Vagina (tissue), 2 donors: ENCODE measurements at places on chromosomes 7 and 10.

DNA sequence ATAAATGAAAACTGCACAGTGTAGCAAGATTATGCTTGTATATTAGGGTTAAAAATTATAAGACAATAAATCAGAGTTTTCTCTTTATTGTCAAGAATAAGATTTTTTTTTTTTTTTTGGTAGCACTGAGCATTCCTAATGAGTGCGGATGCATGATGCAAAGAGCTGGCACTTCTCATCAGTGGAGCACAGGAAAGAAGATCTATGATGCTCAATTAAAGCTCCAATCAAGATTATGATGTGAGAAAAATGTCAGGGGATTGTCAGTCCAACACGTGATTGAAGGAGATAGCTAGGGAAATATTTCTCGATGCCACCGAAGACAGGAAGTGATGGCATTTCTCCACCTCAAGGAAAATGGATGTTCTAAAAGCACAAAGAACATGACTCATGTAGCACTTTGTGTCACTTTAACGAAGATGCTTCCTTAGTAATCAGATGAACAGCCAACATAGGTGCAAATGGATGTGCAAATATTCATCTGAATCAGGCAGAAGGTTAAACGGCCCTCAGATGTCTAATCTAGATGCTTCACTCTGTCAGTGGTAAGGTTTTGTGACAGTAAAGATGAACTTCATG is 240.9 kb downstream of the THSD7A start:
- no peak overlapping the region for H3K4me3 ChIP-seq
- no peak overlapping the region for H3K27ac ChIP-seq
- H3K36me3 ChIP-seq: no peaks in the 10 kb centered on the region
- no peaks in the 10 kb centered on the region for H3K4me1 ChIP-seq
- no peaks in the 10 kb centered on the region for H3K27me3 ChIP-seq

- no peaks in the 10 kb centered on the region for H3K36me3 ChIP-seq
- H3K4me3 ChIP-seq: no peak overlapping the region
- DNase-seq: no peak
- H3K27ac ChIP-seq: no peak overlapping the region
- H3K4me1 ChIP-seq: no peaks in the 10 kb centered on the region
- no peaks in the 10 kb centered on the region for H3K27me3 ChIP-seq
These were observed 32.9 kb upstream of the RAPGEF5 start for GRCh38 chr7:22389892-22390291.

- no peak for DNase-seq
- H3K4me1 ChIP-seq: no peaks in the 10 kb centered on the region
These were observed 268.9 kb downstream of the SLC25A13 start for GRCh38 chr7:96052860-96053470.

DNA sequence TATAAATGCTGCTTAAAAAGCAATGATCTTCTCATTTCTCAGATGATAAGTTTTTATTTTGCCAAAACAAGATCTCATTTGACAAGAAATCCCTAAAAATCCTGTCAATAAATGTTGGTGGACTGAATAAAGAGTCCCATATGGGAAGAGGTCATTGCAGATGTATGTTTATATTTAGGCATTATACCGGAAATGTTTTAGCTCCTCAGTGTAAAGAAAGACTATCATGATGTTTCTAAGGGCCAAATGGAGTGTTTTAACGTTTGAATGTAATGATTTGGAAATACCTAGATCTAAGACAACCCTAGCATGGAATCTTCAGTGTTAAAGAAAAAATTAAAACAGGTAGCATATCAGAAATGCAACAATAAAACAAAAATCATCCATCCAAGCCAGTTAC is 457.8 kb upstream of the NFE2L3 start:
- no peaks in the 10 kb centered on the region for H3K36me3 ChIP-seq
- no peaks in the 10 kb centered on the region for H3K4me1 ChIP-seq
- H3K4me3 ChIP-seq: no peak overlapping the region
- no peak overlapping the region for H3K27ac ChIP-seq
- H3K27me3 ChIP-seq: no peaks in the 10 kb centered on the region

DNA sequence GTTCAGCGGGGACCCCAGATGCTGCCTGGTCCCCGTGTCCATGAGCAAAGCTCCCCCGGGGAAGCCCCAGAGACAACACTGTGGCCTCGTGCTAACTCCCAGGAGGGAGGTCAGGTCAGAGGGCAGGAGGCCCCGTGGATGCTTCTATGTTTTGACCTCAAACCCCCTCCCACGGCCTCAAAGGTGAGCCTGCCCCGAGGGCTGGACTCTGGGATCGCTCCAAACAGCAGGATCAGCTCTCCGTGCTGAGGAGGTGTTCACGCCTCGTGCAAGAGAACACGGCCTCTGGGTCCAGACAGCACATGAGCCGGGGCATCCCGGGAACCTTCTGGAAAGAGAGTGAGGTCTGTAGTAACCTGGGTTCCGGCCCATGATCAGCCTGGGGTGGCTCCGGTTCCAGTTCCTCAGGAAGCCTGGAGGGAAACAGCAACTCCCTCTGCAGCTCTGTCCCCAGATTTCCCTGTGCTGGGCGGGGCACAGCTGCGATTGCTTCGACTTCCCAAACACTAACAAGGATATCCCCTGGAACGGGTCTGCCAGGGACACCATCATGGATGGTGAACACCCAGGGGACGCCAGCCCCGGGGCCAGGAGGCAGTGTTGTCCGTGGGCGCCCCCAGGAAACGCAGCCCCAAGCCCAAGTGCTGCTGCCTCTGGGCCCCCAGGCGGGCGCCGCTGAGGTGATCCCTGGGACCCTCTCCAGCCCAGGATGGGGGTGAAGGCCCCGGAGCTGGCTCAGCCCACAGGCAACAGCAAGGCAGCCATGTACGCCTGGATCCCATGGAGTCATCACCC is 18.0 kb upstream of the INPP5A start:
- H3K27me3 ChIP-seq: no peaks in the 10 kb centered on the region
- DNase-seq: no peak
- peaks cover 64% of the 10 kb centered on the region for H3K4me1 ChIP-seq

DNA sequence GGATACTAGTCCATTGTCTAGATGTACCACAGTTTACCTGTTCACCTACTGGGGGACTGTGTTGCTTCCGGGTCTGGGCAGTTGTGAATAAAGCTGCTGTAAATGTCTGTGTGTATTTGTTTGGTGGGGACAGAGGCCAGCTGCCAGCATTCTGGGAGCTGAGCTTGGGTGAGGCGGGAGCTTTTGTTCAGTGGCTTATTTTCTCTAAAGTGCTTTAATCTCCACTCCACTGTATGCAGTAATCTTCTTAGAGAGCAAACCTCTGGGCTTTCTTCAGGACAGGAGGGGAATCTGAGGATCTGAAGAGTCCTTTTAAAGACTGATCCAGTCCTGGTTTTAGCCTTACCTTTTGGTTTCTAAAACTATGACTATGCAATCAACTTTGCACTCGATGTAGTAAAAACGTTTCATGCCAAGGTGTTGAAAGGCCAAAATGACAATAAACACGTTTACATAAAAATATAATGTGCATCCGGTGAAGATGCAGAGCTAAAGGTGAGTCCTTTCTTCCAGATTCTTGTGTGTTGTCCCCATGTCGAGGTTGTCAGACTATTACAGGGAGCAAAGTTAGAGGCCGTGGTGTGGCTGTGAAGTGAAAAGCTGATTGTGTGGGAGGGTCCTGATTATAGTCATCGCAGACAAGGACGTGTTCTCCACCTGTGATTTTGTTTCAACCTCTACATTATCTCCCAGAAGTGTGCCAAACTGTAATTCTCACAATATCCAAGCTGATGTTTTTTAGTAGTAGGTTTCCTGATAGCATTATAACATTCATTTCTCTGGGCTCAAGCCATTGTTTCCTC is 279.8 kb downstream of the CAMK1D start:
- peaks cover 13% of the 10 kb centered on the region for H3K4me1 ChIP-seq
- no peak overlapping the region for H3K27ac ChIP-seq
- no peaks in the 10 kb centered on the region for H3K36me3 ChIP-seq
- DNase-seq: no peak
- no peaks in the 10 kb centered on the region for H3K27me3 ChIP-seq

DNA sequence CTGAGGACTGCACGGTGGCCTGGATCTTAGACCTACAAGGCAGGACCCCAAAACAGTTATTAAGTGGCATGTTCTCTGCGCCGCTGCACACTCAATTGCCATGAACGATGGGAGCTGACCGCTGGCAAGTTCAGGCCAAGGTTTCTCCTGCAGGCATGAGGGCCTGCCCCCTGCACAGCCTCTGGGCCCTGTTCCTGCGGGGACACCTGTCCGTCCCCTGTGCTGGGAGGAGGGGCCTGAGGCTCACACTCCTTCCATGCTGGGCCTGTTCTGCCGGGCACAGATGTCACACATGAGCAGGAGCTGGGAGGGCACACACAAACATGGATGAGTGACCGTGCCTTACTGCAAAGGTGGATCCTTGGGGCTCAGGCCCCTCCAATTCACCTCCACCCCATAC is 90.0 kb downstream of the PTPRN2 start:
- H3K36me3 ChIP-seq: no peaks in the 10 kb centered on the region
- DNase-seq: no peak
- no peaks in the 10 kb centered on the region for H3K4me1 ChIP-seq
- H3K4me3 ChIP-seq: no peak overlapping the region

DNA sequence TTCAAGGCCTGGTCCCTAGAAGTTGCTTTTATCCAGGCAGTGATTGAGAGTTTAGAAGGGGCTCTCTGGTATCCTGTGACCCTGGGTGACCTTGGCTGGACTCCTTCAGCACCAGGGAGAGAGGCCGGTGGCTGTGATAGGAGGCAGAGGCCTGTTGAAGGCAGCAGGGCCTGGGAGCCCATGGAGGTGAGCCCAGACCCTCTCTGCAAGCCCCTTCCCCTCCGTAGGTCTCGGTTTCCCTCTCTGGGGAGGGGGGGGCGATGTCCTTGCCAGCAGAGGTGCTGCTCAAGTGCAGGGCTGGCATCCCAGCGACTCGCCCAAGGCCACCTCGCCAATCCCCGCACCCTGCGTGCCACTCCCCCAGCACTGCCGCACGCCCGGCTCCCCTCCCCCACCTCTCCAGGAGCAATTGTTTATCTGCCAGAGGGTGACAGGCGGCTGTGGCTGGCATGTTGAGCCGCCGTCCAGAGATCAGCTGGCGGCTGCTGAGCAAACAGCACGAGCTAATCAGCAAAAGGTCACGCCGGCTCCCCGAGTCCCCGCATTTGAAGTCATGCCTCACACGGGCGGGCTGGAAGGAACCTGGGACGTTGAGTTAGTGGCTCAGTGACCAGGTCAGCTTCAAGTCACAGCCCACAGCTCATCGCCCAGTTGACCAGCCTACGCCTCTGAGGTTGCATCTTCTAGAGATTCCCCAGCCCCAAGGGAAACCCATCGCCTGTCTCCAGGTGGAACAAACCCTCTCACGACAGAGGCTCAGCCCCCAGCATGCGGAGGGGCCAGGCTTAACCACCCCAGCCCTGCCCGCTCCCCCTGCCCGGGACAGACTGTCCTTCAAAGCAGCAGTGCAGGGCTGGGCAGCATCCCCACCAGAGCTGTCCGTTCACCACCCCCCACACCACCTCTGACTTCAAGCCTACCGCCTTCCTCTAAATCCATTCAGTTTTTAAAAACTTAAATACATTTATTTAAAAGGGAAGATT is 43.7 kb downstream of the ELFN1 start:
- DNase-seq: no peak

GRCh38 chr7:42494199-42494710 is 257.2 kb upstream of the GLI3 start:
- H3K36me3 ChIP-seq: no peaks in the 10 kb centered on the region
- H3K27ac ChIP-seq: peak overlapping the region; percentile 56
- no peak overlapping the region for H3K4me3 ChIP-seq
- no peaks in the 10 kb centered on the region for H3K27me3 ChIP-seq
- no peak for DNase-seq

DNA sequence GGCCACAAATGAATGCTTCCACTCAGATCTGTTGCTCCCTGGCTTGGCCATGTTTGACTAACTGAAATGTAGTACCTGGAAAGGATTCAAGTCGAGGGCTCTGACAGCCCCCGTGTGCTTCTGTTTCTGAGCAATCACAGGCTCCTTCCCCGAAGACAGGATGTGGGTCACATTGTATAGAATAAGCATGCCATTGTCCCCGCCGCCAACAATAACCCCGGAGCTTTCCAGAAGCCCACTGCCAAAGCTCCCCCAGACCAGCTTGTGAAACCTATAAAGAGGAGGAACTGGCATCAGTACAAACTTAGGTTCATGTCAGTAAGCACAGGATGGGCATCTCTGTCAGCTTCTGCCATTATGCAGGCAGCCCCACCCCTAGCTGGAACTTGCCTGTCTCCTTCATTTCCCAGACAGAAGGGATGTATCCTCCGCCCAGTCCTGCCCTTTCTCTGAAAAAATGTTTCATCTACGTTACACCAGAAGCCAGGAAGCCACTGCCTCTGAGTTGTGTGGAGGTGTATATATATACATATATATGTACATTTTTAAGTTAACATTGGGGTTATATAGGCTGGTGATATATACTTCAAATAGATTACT is 10.3 kb downstream of the SEC31B start:
- peaks cover 22% of the 10 kb centered on the region for H3K36me3 ChIP-seq
- H3K4me1 ChIP-seq: no peaks in the 10 kb centered on the region
- H3K4me3 ChIP-seq: no peak overlapping the region
- H3K27me3 ChIP-seq: no peaks in the 10 kb centered on the region
- no peak for DNase-seq
- H3K27ac ChIP-seq: no peak overlapping the region

GRCh38 chr7:40244226-40244625 is 109.4 kb downstream of the SUGCT start:
- no peak overlapping the region for H3K27ac ChIP-seq
- H3K4me3 ChIP-seq: no peak overlapping the region
- H3K36me3 ChIP-seq: no peaks in the 10 kb centered on the region
- no peaks in the 10 kb centered on the region for H3K27me3 ChIP-seq
- no peak for DNase-seq
- H3K4me1 ChIP-seq: peaks cover 9% of the 10 kb centered on the region

DNA sequence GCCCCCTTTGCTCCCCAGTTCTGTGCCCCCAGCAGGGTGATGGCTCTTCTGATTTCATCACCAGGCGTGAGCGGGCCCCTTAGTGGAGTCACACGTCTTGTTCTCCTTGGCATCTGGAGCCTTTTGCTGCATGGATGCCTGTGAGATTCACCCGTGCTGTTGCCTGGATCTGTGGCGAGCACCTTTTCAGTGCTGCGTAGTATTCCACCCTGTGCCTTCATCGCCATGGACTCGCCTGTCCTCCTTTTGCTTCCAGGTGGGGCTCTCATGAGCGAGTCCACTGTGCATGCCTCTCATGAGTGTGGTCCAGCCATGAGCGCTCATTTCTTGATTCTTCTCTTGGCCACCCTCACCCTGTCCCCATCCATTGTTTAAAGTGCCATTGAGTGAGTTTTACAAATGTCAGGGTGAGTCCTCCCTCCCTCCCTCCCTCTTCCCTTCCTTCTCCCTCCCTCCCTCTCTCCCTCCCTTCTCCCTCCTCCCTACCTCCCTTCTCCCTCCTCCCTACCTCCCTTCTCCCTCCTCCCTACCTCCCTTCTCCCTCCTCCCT is 44.0 kb downstream of the UNCX start:
- H3K36me3 ChIP-seq: no peaks in the 10 kb centered on the region
- DNase-seq: no peak
- H3K4me1 ChIP-seq: no peaks in the 10 kb centered on the region
- H3K27me3 ChIP-seq: no peaks in the 10 kb centered on the region
- H3K4me3 ChIP-seq: no peak overlapping the region
